Stimulated activated CD8-positive, alpha-beta memory T cell treated with anti-CD3 and anti-CD28 coated beads, Interleukin-15, amount 100 ng/mL, for 48 hours (primary cell): ENCODE measurements at places on chromosomes 7 and 10.

DNA sequence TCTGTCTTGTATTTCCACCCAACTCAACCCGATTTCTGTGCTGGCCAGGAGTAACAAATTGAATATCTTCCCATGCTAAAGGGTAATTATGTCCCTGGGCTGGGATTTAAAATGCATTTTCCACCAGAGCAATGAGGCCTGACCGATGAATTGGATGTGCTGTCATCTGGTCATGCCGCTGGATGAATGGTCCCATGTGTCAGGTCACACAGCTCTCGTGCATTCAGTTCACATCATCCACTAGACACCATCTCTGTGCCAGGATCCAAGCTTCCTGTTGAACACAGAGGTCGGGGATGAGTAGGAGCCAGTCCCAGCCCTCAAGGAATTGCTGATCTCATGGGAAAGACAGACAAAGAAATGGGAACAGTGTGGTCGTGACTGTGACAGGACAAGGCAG is 200.8 kb downstream of the ADRA2A start:
- no peak for DNase-seq

- DNase-seq = no peak
Measured at GRCh38 chr7:155756322-155756721, 55.9 kb downstream of the SHH start.

DNA sequence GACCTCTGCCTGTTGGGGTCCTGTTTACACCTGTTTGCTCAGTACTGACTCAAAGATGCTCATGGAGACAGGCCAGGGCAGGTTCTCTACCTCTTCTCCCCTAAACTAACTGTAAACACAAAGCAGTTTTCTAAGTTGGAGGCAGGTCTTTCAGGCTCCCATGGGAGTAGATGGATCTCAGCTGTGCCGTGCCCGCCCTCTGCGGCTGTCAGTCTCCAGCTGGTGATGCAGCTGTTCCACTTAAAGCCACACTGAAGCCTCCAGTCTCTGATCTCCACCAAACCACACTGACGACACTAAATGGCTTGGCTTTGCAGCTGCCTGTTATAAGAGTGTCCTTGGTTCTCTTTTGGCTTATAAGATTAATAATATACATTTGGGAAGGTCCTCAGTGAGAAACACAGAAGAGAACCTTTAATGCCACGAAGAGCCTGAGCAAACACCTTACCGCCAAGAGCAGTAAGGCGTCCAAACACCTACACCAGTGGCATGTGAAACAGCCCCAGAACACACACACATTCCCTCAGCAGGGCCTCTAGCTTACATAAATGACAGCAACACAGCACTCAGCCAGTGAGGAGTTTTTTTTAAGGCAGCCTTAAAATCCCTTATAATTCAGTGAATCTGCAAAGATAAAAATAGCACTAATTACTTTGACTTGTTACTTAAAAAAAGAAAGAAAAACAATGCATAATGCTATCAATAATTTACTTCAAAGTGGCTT is 60.4 kb upstream of the KCNIP2 start:
- no peak for DNase-seq

DNA sequence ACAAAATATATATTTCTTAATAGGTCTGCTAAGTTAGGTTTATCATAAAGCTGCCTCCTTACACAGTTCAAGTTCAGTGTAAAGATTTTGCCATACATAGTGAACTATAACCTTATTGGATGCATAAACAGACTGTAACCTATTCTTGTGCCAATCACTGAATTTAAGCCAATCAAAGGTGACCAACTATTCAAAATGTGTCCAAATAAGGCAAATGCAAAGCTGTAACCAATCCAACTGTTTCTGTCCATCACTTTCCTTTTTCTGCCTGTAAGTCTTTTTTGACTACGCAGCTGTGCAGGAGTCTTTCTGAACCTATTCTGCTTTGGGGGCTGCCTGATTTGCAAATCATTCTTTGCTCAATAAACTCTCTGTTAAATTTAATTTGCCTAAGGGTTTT is 11.6 kb upstream of the DNMBP start:
- no peak for DNase-seq

DNA sequence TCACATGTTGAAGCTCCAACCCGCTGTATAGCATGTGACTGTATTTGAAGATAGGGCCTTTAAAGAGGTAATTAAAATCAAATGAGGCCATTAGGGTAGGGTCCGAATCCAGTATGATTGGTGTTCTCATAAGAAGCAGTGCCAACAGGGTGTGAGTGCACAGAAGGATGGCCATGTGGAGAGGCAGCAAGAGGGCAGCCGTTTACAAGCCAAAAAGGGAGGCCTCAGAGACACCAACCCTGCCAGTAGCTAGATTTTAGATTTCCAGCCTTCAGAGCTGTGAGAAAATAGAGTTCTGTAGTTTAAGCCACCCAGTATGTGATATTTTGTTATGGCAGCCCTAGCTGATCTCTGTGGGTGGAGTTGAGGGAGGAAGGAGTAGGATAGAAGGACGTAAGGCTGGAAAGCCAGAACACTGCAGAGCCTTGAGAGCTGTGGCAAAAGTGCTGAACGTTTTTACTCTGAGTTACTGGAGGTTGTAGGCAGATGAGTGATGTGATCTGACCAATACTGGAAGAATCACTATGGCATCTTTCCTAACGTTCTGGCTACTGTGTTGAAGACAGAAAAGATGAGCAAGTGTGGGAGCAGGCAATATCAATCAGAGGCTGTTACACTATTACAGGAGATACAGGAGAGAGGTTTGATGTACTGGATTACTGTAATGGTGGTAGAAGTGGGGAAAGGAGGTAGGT is 334.9 kb downstream of the ELMO1 start:
- no peak for DNase-seq

GRCh38 chr10:66882271-66882670 is 43.6 kb upstream of the LRRTM3 start:
- DNase-seq = no peak

DNA sequence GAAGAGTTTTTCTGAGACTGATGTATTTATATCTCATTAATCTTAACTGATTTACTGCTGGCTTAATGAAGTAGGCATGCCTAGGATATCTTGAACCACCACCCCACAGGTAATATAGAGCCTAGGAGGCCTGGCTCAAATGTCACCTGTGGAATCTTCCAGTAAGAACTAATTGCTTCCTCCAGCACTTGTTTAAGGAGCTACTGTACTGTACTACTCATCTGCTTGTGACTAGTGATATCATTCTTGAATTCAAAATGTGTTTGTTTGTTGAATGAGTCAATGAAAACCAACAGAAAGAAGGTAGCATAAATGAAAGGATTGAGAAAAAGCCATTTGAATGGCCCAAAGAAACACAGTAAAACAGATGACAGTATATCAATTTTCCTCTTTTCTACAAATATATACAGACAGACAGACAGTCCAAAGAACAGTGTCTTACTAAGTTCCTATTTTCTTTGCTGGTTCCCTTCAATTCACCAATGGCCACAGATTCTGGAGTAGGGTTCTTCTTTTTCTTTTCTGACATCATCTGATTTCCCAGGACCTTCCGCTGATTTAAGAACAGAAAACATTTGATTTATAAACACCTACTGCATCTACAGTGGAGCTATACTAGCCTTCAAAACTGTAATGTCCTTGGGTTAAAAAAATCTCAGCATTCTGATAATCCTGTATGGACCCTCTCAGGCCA is 43.7 kb upstream of the SLIT1 start:
- no peak for DNase-seq

DNA sequence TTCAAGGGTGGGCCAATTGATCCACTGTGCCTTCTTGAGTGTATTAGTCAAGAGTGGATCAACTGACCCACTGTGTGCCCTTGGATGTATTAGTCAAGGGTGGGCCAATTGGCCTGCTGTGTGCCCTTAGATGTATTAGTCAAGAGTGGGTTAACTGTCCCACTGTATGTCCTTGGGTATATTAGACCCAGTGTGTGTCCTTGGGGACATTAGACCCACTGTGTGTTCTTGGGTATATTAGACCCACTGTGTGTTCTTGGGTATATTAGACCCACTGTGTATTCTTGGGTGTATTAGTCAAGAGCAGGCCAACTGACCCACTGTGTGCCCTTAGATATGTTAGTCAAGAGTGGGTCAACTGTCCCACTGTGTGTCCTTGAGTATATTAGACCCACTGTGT is 601.8 kb downstream of the TYW1 start:
- no peak for DNase-seq

- no peak for DNase-seq
Measured at GRCh38 chr10:3761021-3761686, 23.9 kb downstream of the KLF6 start.

- no peak for DNase-seq
Measured at GRCh38 chr7:148334959-148335577, 255.5 kb upstream of the C7orf33 start.

GRCh38 chr7:113936982-113937381 is 18.2 kb upstream of the PPP1R3A start:
- no peak for DNase-seq

DNA sequence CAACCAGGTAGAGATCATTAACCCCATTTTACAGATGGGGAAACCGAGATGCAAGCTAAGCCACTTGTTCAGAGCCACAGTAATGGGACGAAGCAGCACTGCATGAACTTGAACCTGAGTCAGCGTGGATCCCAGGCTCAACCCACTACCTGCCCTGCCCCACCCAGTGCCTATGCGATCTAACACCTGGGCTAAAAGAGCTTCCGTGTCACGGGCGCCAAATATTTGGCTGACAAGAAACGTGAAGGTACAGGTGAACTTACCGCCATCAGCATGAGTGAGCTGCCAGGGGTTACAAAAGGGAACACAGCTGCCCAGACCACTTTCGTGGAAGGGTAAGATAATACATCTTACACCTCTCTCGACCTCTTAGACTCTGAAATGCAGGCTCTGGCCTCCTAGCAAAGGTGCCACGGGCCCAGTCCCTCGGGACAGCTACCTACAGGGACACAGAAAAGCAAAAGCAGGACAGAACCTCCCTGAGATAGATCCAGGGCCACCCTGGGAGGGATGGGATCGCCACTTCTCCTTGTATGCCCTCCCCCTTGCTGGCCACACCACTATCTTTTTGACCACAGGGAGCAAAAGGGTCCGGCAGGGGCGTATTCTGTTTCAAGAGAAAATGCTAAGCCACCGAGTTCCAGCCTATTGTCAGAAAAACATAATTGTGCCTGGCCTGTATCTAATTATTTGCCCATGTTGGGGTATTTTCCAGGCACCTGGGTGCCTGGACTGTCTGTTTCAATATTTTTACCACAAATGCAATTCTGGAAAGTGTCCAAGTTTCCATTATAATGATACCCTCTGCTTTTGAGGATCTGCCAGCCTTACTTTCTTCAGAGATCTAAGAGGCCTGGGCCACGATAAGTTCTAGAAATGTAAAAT is 6.4 kb downstream of the CHST15 start:
- DNase-seq = no peak

- DNase-seq = no peak
Measured at GRCh38 chr10:28840971-28841370, 163.7 kb downstream of the BAMBI start.

GRCh38 chr7:47470567-47471357 is 111.1 kb downstream of the TNS3 start:
- no peak for DNase-seq

GRCh38 chr10:36119455-36119854 is 477.4 kb upstream of the FZD8 start:
- DNase-seq = no peak

GRCh38 chr7:70590126-70590854 is 541.7 kb upstream of the GALNT17 start:
- no peak for DNase-seq

- DNase-seq = no peak
Measured at GRCh38 chr10:100982916-100983830, 4.1 kb downstream of the MRPL43 start.

DNA sequence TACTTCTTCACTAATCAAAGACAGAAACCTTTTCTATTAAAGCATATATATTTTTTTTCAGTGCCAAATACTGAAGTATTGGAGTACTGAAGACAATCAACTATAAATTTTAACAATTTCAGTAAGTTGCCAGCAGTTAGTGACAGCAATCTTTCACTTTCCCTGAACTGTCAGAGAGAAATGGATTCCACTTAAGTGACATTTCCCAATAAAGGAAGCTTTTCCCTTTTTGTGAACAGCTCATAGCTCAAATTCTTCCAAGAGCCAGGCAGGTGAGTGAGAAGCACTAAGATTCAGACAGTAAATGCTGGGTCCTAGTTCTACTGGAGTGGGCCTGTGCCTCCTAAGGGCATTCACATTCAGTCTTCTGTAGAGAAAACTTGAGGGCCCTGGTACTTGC is 142.0 kb downstream of the SRPK2 start:
- DNase-seq = no peak
